ENCODE measurements at places on chromosomes 1 and 21. TPM values are rescaled to one million over a fixed set of nuclear protein-coding genes. Genes with fewer than 3 reads are reported as not detected.

Gene KCNA2
- total RNA-seq, result 3.7 TPM

DNA sequence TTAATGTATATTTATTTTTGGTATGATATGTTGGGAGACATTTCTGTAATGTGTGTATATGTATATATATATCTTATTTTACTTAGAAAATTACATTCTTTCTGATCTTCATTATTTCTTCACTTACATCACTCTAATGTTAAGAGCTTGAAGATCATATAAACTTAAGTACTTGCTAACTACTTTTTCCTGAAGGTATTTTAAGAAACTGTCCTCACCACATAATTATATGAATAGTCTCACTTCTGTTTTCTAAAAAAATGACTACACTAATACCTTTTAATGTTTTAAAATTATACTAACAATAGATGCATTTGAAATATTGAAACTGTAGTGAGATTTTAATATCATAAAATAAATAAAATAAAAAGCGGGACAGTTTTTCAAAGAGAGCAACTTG, 377.1 kb downstream of the LRRIQ3 start:
- DNase-seq, result no peak

Gene SPTA1
- total RNA-seq, result 0.82 TPM

Gene PALMD
- total RNA-seq, result 40.8 TPM

GRCh38 chr1:20885121-20885520, 98.0 kb upstream of the HP1BP3 start:
- DNase-seq, result no peak
